LoVo (cell line): ENCODE measurements at places on chromosomes 5 and 9.

GRCh38 chr5:74766418-74766848 is 484 bp downstream of the GFM2 start:
- DNase-seq: peak; percentile 60

DNA sequence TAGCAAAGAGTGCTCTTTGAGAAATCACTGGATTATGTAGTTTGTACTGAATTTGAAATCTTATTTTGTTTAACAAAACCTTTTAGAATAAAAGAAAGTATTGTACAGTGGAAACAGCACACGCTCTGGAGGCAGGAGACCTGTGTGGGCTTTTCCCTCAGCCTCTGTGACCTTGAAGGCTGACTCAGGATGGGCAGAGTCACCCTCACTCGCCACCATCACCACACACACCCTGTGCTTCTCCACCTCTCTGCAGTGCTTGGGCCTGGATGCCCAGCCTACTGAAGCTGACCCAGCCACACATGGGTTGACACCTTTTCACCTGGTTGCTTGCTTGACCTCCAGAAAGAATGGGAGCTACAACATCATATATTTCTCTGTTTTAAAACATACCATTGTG is 19.6 kb downstream of the ANGPTL2 start:
- no peak for DNase-seq

DNA sequence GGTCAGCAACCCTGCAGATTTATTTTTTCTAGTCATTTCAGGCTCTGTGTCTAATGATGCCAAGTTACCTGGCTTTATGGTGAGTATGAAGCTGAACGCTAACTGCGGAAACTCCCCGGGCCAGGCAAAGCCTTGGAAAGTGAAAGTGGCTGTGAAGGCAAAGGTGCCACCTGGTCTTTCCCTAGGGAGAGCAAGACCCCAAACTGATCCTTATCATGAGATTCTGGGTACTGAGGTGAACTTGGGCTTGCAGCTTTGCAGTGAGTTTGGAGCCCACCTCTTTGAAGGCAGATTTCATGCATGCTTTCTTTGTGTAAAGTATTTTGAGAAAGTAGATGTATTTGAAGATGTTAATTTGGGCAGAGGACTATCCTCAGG is 63.3 kb downstream of the CARTPT start:
- DNase-seq: no peak

DNA sequence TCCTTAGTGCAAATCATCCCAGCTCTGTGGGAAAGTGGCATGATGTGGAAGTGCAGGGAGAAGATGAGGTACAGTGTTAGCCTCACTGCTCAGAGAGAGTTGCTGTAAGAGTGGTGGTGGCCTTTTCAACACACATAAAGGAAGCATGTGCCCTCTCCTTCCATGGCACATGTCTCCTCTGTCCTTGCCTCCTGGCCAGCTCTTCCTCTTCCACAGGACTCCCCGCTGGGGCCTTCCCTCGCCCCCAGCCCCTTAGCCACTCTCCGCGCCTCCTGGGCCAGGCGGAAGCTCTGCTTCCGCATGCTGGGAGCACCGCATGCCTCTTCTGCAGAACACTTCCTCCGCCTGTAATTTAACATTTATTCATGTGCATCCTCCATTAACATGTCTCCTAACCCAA is 4.8 kb upstream of the KCNMB1 start:
- DNase-seq: no peak

- no peak for DNase-seq
Observed at GRCh38 chr5:36777105-36777757, 99.3 kb upstream of the NIPBL start.

DNA sequence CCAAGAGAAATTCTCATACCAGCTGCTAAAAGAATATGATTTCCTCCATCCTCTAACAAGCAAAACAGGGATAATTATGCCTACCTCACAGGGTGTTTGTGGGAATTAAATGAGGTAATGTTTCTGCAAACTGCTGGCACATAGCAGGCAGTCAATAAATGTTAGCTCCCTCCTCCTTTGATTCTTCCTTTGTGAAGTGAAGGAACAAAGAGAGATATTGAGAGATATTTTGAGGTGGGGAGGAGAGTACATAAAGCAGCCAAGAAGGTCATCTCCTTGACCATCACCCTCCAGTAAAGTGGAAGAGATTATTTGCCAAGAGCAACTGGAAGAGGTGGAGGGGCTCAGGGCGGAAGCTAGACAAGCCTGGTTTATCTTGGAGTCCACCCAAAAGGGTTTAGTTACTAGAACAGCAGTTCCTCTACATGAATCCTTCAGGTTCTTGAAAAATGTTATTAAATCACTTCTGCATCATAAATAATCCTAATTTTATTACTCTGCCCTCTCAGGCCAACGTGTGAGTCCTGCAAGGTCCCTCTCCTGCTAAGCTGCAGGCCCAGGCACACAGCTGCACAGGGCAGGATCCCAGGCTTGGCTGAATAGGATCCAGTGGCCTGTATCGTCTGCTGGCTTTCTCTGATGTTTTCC is 35.0 kb upstream of the TLE1 start:
- no peak for DNase-seq

GRCh38 chr9:37033682-37034304 is at the start of gene PAX5:
PAX5 (minus strand) TSS chr9:37034268; CDS start chr9:37034031, 237 bp downstream.
- DNase-seq: no peak

- DNase-seq: no peak
Observed at GRCh38 chr5:164553851-164554250, 1048.4 kb downstream of the MAT2B start.

DNA sequence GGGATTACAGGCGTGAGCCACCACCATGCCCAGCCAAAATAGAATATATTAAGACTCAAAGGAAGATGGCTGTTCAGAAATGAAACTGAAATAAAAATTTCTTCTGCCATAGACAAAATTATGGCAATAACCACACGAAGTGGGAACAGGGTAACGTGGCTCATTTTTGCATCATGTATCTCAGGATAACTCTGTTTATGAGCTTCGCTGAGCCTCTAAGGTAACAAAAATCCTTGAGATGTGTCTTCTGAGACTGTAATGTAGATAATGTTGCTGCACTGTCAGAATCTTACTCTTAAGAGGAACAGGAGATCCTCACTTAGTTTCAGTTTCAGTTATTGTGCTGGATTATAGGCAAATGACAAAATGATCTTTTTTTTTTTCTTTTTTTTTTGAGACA is 153.8 kb downstream of the GOLPH3 start:
- no peak for DNase-seq

DNA sequence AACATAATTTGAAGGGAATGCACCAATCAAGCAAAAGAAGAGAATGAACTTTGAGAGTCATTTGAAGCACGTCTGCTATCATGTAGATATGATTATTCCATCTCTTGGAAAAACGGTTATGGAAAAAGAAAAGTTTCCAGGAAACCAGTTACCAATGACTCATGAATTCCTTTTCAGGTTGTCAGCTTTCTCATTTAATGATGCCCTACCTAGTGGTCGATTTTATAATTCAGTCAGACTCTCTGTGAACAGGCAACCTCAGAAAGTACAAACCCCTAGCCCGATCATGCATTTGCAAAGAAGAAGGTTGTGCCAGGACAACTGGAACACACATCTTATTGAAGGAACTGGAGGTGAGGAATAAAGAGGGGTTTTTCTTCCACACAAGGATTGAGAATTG is 355.1 kb upstream of the GRIA1 start:
- DNase-seq: no peak

GRCh38 chr9:87594662-87595061 is 97.0 kb downstream of the DAPK1 start:
- no peak for DNase-seq

- no peak for DNase-seq
Observed at GRCh38 chr5:90645024-90645610, 86.5 kb downstream of the ADGRV1 start.

GRCh38 chr9:131282688-131283422 is 6.5 kb upstream of the FAM78A start:
- no peak for DNase-seq

GRCh38 chr5:124744170-124744971 is 2.1 kb downstream of the ZNF608 start:
- no peak for DNase-seq

DNA sequence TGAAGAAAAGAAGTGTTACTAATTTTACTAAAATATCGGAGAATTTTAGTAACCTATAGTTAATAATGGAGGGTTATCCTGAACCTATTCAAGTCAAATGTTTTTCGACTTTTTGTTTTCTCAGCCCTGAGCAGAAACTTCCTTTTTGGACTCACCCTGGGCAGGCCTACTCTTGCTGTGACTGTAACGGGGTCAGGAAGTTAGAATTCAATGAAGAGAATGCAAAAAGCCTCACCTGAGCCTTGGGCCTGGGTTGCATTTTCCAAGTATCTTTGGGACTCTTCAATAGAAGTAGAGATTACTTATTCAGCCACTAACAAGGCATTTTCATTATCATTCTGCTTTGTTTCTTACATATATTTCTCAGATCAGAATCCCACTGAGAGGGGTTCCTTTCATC is 405.3 kb downstream of the TLR4 start:
- no peak for DNase-seq

GRCh38 chr5:178360222-178360925 is 127.8 kb upstream of the PHYKPL start:
- DNase-seq: no peak

DNA sequence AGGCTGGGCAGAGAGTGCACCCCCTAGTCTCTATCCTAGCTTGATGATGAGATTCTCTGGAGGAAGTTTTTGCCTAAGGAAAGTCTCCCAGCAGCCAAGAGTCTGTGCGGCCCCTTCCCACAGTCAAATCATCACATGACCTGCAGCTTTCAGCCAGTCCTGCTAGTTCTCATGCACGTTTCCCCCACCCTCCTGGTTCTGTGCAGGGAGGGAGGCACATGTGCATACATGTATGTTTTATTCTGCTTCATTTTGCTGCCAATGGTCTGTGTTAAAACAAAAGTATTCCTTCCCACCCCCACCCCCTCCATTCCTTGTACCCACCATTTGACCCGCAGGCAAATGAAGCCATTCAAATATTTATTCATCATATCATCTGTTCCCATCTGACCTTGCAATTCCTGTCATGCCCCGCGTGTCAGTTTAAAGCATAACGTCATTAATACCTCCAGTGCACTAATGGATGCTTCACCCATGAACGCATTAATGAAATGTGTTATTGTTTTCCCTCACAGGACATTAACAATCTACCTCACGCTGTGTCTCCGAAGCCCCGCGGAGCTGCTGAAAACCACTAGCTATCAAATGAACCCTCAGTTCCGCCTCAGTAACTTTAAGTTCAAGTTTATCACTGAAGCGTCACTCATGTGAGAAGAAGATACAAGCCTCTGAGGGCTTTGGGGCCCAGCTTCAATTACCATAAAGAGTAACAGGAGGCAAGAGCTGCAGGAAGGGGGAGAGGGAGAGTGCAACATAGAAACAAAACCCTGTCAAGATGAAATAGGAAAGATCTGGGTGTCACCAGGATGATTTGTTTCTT is 139.6 kb downstream of the RASEF start:
- DNase-seq: no peak

DNA sequence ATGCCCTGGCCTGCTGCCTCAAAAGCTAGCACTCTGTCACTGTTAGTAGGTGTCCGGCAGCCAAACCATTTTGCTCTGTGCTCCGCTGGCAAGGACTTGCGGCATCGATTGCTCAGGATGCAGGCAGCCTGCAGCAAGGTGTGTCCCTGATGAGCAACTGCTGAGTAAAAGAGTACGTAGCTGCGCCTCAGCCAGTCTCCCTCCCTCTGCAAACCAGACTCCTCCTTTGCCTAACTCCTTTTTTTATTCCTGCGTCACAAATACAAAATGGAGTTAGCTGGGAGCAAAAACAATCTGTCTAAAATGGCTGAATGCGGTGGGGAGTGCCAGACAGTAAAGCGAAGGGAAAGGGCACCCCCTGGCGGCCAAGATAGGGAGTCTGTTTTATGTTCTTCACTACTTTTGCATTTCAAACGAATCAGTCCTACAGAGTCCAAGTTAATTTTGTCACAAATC is 61.1 kb downstream of the DIAPH1 start:
- peak; percentile 91 for DNase-seq

DNA sequence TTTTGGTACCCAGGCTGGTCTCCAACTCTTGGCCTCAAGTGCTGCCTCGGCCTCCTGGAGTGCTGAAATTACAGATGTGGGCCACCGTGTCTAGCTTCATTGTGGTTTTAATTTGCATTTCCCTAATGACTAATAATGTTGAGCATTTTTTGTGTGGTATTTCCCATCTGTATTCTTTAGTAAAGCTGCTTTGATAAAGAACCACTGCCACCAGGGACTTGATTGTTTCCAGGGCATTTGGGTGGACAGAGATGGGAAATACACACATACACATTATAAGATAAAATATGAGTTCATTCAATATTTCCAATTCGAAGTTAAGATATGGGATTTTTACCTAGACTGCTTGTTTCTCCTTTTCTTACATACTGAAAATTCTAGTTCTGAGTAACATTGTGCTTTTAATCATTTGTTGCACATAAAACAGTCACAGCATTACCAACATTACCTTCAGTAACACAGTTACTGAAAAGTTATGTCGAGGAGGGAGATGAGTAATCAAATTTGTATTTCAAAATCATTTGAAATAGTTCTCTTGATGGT is 28.9 kb downstream of the HABP4 start:
- no peak for DNase-seq

DNA sequence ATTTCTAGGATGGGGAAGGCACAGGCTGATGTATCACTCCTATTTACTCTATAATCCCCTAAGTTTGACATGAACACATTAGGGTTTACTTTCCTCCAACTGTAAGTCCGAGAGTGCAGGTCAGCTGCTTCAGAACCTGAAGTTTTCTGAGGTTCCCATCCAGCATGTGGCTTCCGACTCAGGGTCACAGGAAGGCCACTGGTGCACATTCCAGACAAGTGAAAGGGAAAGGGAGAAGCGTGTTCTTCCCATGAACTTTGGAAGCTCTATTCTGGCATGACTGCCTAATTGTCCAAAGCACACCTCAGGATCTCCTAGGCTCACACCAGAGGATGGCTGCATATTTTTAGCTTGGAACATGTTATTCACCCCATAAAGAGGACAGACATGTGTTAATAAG is 602.6 kb downstream of the SEMA5A start:
- no peak for DNase-seq
